ENCODE measurements at places on chromosomes 11 and 22.

- DNase-seq = no peak
These were observed 5.1 kb downstream of the VSIG10L2 start for GRCh38 chr11:125950696-125951651.

DNA sequence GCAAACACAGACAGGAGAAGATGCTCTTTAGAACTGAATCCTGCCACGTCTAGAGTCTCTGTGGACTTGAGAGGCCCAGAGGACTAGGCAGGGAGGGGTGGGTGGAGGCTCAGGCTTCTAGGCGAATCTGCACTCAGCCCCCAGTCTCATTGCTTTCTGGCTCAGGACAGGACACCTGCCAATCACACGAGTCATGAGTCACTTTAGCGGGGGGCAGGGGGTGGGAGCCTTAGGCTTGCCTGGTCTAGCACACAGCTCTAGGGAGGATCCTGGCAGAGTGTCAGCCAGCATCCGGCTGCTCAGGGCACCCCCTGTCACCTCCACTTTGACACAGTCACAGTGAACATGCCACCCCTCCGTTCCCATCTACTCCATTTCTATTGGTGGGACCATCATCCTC is 167.7 kb downstream of the CEP164 start:
- no peak for DNase-seq

DNA sequence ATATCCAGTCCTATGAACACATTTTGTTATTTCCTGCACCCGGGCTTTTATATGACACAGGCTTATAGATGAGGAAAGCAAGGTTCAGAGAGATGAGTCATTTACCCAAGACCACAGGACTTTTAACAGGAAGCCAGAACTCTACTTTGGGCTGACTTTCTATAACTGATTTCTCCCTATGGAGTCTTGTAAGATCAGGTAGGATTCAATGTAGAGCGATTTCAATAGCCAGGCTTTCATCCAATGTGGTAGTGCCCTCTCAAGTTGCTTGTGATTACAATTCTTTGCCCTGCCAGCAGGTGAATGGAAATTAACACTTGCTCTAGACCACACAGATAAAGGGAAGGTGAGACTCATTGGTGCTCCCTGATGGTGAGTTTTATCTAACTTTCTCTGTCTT is 378.3 kb downstream of the INSC start:
- no peak for DNase-seq

GRCh38 chr11:12050470-12051286 is 42.3 kb upstream of the DKK3 start:
- DNase-seq = no peak

- no peak for DNase-seq
These were observed 48.4 kb upstream of the RAB1B start for GRCh38 chr11:66219846-66220565.

GRCh38 chr22:30920407-30920806 is 48.2 kb downstream of the MORC2 start:
- peak; percentile 85 for DNase-seq

GRCh38 chr11:30446520-30446919 is 123.6 kb downstream of the ARL14EP start:
- no peak for DNase-seq

GRCh38 chr22:30337461-30337778 is 10.7 kb upstream of the TBC1D10A start:
- DNase-seq = no peak

GRCh38 chr11:66848671-66849500 is 5.6 kb downstream of the RCE1 start:
- no peak for DNase-seq

DNA sequence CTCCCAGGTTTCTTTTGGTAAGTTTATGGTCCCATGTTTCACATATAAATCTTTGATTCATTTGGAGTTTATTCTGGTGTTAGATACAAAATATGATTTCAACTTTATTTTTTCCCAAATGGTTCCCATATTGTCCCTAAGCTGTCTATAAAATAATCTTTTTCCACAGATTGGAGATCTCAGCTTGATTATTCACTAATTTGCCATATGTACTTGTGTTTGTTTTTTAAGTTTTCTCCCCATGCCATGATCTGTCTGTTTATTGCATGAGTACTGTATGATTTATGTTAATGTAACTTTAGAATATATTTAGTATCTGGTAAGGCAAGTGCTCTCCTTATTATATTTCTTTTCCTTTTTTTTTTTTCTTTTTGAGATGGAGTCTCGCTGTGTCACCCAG is 19.9 kb upstream of the CLMP start:
- no peak for DNase-seq

GRCh38 chr11:65121447-65121864 is 478 bp downstream of the FAU start:
- DNase-seq = peak; percentile 53

DNA sequence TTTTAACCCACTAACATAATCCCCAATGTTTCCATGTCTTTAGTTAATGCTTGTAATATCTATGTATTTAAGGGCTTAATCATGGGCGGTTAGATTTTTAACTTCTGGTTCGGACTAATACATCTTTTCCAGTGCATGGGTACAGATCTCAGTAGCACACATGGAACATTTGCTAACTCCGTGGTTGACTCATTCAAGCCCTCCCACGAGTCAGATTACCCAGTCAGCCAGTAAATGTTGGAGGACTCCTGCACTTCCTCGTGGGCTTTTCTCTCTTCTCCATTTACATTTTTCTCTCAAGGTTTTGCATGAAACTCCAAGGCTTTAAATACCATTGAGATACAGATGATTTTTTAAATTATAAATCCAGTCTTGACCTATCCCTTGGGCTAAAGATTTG is 313.9 kb downstream of the ST3GAL4 start:
- no peak for DNase-seq

GRCh38 chr22:37627545-37627944 is 11.9 kb upstream of the SH3BP1 start:
- DNase-seq = peak; percentile 65

DNA sequence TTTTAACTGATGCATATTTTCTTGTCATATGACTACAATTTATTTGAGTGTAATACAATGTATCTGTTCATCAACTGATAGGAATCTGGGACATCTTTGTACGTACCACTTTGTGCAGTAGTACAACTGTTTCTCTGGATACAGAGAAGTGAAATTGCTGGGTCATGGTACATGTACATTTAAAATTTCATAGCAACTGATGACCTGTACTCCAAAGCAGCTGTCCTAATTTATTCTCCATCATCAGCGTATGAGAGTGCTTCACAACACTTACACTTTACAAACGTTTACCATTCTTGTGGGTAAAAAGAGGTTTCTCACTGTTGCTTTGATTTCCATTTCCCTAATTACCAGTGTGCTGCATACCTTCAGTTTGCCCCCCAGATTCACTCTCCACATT is 552.8 kb upstream of the CADM1 start:
- no peak for DNase-seq

DNA sequence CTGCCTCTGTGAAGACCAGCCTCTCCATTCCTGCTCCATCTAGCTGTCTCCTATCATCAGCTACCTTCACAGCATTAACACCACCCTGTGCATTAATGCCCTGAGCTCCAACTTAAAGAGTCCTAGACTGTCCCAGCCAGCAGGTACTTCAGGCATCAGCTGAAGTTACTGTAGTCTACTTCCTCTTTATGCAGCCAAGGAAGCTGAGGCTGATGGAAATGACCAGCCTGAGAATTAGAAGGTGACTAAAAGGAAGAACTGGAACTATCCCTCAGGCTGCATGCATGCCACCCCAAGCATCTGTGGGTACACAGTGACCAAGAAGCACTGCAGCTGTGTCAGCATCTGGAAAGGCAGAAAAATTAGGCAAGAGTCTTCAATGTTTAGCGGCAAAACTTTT is 28.2 kb downstream of the MS4A10 start:
- no peak for DNase-seq

DNA sequence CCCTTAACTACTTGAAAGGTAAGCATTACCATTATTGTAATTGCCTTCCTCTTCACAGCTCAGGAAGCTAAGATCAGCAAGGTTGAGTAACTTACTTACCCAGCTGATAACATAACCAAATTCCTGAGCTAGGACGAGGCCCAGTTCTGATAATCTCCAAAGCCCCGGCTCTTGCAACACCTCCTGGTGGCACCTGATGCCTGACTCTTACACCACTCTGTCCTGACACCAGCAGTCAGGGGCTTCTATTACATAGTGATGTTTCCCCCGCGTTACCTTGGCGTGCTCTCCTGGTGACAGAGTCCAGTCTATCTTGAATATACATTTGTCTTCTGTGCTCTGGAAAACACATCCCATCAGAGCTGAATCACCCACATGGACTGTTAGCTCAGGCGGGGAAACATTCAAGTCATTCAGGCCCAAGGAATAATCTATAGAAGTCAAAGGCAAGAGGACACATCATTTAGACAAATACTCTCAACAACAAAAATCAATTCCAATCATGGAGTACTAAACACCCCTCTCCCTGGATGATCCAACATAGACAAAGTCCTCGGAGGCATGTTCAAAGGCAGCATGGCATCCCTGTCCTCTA is 12.6 kb downstream of the JAML start:
- DNase-seq = no peak

GRCh38 chr22:28992565-28993356 is 68.9 kb downstream of the C22orf31 start:
- DNase-seq = no peak

DNA sequence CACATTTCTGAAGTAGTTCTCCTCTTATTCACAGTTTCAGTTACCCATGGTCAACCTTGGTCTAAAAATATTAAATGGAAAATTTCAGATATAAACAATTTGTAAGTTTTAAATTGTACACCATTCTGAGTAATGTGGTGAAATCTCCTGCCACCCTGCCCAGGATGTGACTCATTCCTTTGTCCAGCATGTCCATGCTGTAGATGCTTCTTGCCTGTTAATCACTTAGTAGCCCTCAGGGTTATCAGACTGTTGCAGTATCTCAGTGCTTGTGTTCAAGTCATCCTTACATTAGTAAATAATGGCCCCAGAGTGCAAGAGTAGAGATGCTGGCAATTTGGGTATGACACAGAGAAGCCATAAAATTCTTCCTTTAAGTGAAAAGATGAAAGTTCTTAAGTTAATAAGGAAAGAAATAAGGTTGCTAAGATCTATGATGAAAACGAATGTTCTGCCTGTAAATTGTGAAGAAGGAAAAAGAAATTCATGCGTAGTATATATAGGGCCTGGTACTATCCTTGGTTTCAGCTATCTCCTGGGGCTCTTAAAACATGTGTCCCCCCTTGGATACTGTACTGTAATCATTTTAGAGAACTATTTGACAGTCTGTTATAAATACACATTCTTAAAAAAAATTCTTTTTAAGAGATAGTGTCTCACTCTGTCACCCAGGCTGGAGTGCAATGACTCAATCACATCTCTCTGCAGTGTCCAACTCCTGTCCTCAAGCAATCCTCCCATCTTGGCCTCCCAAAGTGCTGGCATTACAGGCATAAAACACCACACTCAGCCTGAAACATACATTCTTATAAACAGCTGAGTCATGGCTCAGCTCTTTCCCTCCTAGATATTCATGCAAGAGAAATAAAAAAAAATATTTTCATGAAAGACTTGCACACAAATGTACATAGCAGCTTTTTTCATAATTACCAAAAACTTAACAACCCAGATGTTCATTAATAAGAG is 31.3 kb downstream of the MTNR1B start:
- DNase-seq = no peak

DNA sequence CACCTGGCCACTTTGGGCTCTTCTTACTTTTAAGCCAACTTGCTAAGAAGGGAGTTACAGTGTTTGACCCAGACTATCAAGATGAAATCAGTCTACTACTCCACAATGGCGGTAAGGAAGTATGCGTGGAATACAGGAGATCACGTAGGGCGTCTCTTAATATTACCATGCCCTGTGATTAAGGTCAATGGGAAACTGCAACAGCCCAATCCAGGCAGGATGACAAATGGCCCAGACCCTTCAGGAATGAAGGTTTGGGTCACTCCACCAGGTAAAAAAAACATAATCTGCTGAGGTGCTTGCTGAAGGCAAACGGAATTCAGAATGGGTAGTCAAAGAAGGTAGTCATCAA is 1.0 kb upstream of the YPEL4 start:
- DNase-seq = no peak

DNA sequence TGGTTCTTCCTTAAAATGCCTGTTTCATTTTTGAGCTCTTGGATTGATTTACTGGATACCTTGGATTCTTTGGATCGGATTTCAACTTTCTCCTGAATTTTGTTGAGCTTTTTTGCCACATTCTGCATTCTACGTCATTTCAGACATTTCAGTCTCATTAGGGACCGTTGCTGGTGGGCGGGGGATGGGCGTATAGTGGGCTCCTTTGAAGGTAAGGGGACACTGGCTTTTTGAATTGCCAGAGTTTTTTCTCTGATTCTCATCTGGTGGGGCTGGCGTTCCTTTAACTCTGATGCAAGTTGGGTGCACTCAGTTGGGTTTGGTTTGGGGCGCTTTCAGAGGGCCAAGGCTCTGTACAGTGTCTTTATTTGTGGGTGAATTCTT is 216.5 kb downstream of the DYNC2H1 start:
- no peak for DNase-seq

DNA sequence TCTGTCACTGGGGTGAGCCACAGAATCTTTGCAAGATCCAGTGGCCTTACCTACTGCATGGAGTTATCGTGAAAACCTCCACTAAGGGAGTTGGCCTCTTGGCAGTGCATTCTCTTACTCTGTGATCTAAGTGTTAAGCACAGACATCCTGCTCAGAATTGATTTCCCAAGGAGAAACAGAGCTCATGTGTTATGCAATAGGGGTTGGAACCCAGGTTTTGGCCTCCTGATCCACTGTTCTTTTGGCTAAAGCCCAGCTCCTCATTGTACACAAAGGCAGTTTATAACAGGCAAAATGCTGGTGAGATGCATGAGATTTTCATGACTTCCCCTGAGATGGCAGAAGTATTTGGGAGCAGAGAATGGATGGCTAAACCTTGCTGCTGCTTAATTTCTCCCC is 11.8 kb downstream of the DTX4 start:
- no peak for DNase-seq

- DNase-seq = no peak
These were observed 1.4 kb upstream of the CELSR1 start for GRCh38 chr22:46538814-46539160.

- no peak for DNase-seq
These were observed 17.6 kb upstream of the LIN7C start for GRCh38 chr11:27524155-27524554.

DNA sequence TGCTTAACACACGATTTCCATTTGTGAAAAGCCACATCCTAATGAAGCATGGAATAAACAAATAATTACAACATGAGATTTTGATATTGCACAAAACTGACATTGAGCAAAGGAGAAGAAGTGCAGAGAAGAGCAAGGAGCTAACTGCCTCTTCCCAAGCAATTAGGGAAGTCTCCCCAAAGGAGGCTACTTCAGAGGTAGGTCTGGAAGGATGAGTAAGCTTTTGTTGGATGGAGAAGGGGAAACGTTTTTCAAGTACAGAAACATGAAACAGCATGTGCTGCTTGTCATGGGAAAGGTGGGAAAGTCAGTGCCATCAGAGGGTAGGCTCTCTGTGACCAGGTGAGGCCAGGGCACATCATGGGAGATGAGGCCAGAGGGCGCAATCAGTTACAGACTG is 132.2 kb upstream of the SESN3 start:
- no peak for DNase-seq

DNA sequence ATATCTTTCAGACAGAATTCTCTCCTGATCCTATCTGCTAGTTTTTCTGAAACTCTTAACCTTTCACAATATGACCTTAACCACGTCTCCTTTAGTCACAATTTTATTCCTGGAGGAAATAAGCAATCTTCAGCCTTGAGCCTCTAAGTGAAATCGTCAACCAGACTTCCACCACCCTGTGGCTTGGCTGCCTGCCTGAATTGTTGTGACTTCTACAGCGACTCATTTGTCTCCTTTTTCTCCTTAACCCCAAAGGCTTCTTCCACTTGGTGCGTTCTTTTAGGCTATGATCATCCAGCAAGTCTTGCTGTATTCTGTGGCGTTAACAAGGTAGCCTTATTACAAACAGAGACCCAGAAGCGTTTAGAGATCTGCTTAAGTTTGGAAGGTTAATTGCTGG is 535.1 kb upstream of the ARHGAP42 start:
- DNase-seq = no peak

Data from CD4-positive, alpha-beta T cell treated with Interleukin-17A for 1 hour (primary cell).